ENCODE measurements at places on chromosomes 4 and X. TPM values are rescaled to one million over a fixed set of nuclear protein-coding genes. Genes with fewer than 3 reads are reported as not detected.
A peak's percentile ranks its signal among the peaks of the same experiment; 100 is the strongest.

Gene RHOXF1
- not detected for total RNA-seq

DNA sequence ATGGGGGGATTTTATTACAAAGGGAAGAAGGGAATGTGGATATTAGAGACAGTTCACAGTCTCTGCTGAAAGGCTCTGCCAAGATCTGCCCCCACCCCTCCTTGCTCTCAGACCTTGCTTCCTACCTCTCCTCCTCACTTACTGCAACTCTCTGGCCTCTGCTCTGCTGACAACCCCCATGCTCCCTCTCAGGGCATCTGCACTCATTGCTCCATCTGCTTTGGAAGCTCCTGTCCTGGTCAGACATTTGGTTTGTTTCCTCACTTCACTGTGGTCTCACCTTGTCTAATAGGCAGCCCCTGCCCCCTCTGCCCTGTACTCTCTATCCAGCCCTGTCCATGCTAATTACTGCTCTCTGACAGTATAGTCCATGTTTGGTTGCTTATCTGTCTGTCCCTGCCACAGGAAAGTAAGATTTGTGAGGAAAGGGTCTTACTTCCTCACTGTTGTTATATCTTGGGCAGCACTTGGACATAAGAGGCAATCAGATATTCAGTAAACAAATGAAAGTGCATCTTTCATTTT is 189.3 kb downstream of the PTTG2 start:
- H3K27me3 ChIP-seq = no peaks in the 10 kb centered on the region
- H3K27ac ChIP-seq = no peak overlapping the region
- DNase-seq = no peak
- no peaks in the 10 kb centered on the region for H3K4me1 ChIP-seq
- no peaks in the 10 kb centered on the region for H3K36me3 ChIP-seq

- peak; percentile 49 for DNase-seq
- no peaks in the 10 kb centered on the region for H3K27me3 ChIP-seq
- no peaks in the 10 kb centered on the region for H3K4me1 ChIP-seq
- H3K36me3 ChIP-seq = no peaks in the 10 kb centered on the region
- H3K4me3 ChIP-seq = no peak overlapping the region
- H3K27ac ChIP-seq = no peak overlapping the region
These were observed 131.8 kb downstream of the OR13H1 start for GRCh38 chrX:131675596-131676194.

DNA sequence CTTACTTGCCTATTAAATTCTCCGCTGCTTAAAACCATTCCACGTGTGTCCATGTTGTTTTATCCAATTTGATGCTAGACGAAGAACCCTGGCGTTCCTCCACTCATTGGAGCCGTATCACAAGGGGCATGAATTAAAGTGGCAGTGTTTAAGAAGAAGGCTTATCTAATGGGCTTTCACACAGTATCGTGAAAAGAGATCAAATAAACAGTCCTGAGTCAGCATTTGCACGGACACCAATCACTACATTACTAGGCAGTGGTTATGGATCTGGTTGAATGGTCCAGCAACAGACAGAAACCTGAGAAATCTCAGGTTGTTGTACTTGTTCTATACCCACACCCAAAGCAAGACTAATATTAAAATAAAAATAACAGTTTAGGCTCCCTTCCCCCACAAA is 671.6 kb downstream of the FAT4 start:
- H3K27me3 ChIP-seq = no peaks in the 10 kb centered on the region
- H3K4me3 ChIP-seq = no peak overlapping the region
- no peaks in the 10 kb centered on the region for H3K36me3 ChIP-seq
- no peak for DNase-seq
- no peaks in the 10 kb centered on the region for H3K4me1 ChIP-seq

Gene FAM9B
- not detected for total RNA-seq
